ENCODE measurements at places on chromosomes 11 and 22.

DNA sequence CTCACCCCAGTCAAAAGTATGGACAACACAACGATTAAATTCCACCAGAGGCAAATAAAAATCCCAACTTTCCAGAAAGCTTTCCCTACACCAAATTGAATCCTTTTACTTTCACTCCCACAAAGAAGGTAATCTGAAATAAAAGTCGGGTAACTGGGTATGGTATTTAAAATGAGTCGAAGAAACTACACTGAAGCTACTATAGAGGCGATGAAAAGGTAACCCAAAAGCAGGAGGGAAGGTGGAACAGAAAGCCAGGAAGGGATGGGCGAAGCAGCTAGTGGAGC, 1.1 kb downstream of the PICALM start:
- no peak for DNase-seq

GRCh38 chr11:102459393-102459792, 6.8 kb upstream of the TMEM123 start:
- no peak for DNase-seq

DNA sequence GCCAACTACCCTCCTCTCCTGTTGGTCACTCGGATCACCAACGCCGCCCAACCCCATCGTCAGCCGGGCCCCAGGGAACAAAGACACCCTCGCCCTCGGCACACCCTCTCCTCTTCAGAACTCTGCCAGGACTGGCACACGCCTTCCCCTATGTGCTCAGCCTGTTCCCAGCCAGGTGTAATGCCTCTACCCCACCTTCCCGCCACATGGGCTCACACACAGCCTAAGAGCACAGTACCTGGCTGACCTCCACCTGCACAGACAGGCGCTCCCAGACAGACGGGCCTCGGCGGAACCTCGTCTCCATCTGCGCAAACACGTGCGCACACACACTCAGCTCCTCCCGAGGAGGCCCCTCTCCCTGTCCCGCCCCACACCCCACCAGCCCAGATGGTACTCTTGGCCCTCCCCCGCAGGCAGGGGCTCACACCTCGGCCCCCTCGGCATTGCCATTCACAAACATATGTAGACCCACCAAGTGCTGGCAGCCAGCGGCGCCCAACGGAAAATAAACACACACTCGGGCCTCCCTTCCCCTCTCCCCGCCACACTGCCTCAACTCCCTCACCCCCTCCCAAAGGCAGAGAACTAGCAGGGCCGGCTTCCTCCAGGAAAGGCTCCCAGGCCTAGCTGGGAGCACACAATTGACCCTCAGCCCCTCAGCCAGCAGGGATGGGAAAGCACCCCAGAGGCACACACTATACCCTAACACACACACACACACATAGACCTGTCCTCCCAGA, 8.5 kb downstream of the ELFN2 start:
- no peak for DNase-seq

DNA sequence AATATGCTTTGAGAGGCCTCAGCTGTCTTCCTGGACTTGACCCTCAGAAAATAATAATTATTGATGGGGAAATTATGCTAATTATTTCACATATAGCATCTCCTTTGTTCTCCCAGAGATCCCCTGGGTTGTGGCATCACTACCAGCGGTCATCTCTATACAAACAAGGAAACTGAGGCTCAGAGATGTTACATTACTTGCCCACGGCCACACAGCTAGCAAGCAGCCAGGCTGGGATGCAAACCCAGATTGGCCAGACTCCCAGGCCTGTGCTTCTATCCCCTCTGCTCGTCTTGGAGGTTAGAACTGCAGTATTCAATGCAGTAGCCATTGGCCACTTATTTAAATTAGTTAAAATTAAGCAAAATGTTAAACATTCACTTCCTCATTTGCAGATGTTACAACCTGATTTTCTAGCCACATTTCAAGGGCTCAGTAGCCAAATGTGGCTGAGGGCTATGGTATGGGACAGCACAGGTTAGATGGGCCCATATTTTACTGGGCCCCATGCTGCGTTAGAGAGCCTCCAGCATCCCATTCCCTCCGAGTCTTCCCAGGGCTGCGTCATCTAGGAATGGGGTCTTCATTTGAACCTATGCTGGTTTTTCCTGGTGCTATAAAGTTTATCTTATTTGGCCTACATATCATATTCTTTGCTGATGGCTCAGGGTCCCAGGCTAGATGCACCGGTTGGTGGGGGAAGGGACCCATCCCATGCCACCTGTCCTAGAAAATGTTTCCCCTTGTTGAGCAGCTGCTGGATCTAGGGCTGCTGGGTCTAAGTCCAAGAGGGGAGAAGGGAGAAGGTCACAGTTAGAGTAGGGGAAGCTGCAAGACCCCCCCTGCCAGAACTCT, 2.2 kb downstream of the SLC35C1 start:
- DNase-seq = no peak

DNA sequence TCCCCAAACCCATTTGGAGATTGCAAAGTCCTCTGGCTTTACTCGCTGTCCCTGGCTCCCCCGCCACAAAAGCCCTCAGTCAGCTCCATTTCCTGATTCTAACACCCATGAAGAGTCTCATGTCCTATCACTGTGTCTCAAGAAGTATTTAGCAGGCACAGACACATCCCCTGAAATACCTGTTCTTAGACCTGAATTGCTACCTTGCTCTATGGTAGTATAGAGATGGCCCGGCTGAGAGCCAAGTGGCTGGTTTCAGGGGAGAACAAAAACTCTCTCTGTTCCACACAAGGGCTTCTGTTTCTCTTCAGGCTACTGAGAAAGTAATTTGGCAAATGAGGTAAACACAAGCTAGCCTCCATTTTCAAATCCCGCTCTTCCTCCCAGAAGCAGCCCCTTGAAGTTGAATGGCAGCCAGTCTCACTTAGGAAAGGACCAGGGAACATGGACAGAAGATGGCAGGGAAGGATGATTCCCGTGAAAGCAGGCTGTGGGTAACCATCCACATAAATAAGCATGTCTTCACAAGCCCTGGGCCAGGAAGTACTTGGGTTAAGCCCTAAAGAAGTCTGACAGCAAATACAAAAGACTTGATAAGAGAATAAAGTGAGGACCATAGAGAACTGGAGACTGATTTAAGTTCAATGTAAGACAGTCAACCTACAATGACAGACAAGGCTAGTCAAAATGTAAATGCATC, 137.8 kb downstream of the C11orf58 start:
- DNase-seq = no peak

DNA sequence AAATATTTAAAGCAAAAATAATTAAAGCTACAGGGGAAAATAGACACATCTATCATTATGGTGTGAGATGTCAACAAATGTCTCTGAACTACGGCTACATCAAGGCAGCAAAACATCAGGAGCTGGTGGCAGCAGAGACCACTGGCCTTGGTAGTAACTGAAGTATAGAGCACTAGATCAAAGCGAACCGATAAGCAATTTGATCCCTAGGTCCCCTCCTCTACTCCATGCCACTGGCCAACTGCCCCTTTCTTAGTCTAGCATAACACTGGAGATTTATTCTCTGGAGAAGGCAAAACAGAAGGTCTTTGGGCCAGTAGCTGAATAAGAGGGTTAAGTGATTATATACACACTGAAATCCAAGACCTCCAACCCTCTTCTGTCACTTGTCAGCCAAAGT, 13.6 kb upstream of the RAB3IL1 start:
- no peak for DNase-seq

DNA sequence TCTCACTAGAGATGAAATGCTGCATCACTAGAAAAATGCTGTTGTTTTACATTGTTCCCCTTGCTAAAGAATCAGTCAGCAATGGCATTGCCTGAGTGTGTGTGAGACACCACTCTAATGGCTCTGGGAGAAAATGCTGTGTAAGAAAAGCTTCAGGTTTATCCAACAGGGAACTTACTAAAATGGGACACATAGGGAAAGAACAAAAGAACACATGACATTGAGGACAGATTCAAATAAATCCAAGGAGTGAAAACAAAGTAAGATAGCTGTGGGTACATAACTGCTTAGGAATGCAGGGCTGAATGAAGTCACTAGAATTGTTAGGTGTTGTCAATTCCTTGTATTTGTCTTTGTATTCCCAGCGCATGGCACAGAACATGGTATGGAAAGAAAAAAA, 24.2 kb downstream of the BLID start:
- DNase-seq = no peak

GRCh38 chr11:67179892-67180490, 60.9 kb downstream of the KDM2A start:
- DNase-seq = no peak

DNA sequence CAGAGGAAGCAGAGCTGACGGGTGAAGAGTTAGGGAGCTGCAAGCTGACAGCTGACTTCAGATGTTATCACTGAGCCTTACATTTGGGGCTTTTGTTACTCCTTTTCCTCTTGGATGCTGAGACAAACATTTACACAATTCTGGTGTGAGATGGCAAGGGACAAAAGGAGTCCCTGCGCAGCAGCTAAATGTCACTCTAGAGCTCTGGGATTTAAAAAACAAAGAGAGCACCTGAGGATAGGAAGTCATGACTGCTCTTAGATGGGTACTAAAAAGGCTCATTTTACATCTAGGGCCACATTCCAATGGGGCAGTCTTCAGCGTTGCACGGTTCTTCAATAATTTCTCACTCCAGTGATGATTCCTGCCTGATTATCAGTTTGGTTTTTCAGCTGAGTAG, 204.5 kb downstream of the RAB38 start:
- no peak for DNase-seq

DNA sequence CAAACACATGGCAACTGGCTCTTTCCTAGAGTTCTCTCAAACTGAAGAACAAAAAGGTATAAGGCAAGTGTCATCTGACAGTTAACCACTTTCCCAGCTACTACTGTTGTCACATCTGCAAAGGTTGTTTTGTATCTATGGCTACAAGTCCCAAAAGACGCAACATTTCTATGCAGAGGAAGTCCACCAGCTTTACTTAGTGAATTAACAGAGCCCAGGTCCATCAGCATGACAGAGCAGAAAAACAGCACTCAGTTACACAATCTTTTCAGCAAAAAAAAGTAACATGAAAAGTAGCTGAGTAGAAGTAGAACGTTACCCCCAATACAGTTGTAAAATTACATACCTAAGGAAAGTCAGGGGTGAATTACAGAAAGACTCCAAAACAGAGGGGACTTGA, 12.1 kb downstream of the CPSF7 start:
- DNase-seq = no peak

- DNase-seq = no peak
Measured at GRCh38 chr11:20221566-20221965, 61.3 kb upstream of the DBX1 start.

- DNase-seq = no peak
Measured at GRCh38 chr22:17489101-17489500, 74.2 kb upstream of the SLC25A18 start.

GRCh38 chr11:71115770-71116692, 136.3 kb downstream of the SHANK2 start:
- DNase-seq = no peak

- DNase-seq = no peak
Measured at GRCh38 chr22:49613511-49614270, 214.0 kb downstream of the BRD1 start.

- no peak for DNase-seq
Measured at GRCh38 chr11:46382646-46383403, 1.4 kb downstream of the MDK start.

GRCh38 chr22:27985323-27986275, 66.5 kb upstream of the PITPNB start:
- no peak for DNase-seq

GRCh38 chr22:31923747-31924146, 20.6 kb upstream of the YWHAH start:
- no peak for DNase-seq

DNA sequence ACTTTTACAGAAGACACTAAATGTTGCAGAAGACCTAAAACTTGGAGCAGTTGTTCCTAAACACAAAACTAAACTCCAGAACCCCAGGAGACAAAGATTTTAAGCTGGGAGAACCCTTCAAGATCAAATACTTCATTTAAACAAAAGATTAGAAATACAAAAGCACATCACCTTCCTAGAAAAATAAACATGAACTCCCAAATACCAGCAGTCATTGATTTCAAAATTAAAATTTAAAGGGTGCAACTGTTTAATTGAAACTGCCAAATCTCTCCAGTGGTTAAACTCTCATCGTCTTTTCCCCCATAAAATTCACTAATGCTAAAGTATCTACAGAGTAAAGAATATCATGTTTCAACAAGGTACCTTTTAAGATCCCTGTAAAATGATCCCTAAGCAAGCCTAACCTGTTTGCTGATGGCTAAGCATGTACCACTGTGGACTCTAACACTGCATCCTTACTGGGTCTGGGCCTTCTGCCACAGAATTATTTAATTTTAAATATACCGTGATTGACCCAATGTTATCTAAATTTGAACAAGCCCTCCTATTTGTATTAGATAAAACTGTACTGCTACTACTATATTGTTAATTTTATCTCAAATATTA, 53.7 kb upstream of the CCDC34 start:
- no peak for DNase-seq

GRCh38 chr22:40965936-40966725, 15.0 kb downstream of the RBX1 start:
- no peak for DNase-seq

GRCh38 chr22:27972732-27973698, 54.0 kb upstream of the PITPNB start:
- DNase-seq = no peak

- no peak for DNase-seq
Measured at GRCh38 chr11:2870969-2871680, 14.4 kb downstream of the CDKN1C start.

GRCh38 chr11:85483861-85484260, 143.3 kb downstream of the DLG2 start:
- DNase-seq = no peak

DNA sequence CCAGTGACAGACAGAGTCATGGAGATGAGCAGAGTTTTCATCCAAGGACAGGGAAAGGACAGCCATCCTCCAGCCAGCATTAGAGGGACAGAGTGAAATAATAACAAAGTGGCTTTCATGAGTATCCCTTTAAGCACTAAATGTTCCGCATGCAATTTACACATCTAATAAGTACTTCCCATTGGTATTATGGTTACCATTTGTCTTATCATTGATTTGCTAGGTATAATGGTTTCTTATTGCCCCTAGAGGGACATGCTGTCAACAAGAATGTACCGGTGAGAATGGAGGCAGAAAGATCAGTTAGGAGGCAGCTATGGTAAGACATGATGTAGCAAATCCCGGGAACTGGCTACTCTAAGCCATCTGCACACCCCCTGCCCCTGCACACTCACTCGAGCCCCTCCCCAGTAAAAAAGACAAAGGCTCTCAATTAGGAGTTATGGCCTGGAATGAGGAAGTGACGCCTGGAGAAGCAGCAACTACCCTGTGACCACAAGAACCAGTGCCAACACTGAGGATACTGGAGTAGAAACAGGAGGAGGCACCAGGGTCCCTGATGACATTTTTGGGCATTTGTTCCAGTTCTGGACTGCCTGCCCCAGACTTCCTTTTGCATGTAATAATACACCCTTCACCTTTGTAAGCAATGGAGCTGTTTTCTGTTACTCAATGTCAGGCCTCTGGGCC, 30.2 kb upstream of the HMGXB4 start:
- DNase-seq = no peak

Data from frontal cortex (tissue), 4 donors.